ENCODE measurements at places on chromosomes 12 and 14. TPM values are rescaled to one million over a fixed set of nuclear protein-coding genes. Genes with fewer than 3 reads are reported as not detected.

The SLC5A8 gene
- 0.33 TPM for total RNA-seq

The HAL gene
- 0.38 TPM for total RNA-seq

The LRRIQ1 gene
- total RNA-seq = 0.33 TPM

The ADCK1 gene
- total RNA-seq = 2.8 TPM

The VPS37B gene
- total RNA-seq = 8.9 TPM

The ERP29 gene
- total RNA-seq = 85.0 TPM

The SOAT2 gene
- total RNA-seq = 0.61 TPM

The PAX9 gene
- 21.5 TPM for total RNA-seq

The SIX1 gene
- 13.4 TPM for total RNA-seq

The KLRC4 gene
- 1.3 TPM for total RNA-seq

The KCNC2 gene
- total RNA-seq = 0.05 TPM

The ACRBP gene
- 2.0 TPM for total RNA-seq

The PPP1R36 gene
- 0.61 TPM for total RNA-seq

The RTL1 gene
- total RNA-seq = under 0.01 TPM

The DAZAP2 gene
- 169 TPM for total RNA-seq

The AQP6 gene
- not detected for total RNA-seq

The SMAGP gene
- total RNA-seq = 1.5 TPM

The ADSS1 gene
- 2.5 TPM for total RNA-seq

The ANKS1B gene
- 4.9 TPM for total RNA-seq

The RHNO1 gene
- 34.6 TPM for total RNA-seq

The GALNT9 gene
- total RNA-seq = 1.5 TPM

The MDGA2 gene
- total RNA-seq = 0.09 TPM

The WDR20 gene
- total RNA-seq = 16.8 TPM

The RFLNA gene
- total RNA-seq = 0.33 TPM

The ADCY4 gene
- 1.9 TPM for total RNA-seq

The RAN gene
- 1,047 TPM for total RNA-seq

The APOLD1 gene
- 5.2 TPM for total RNA-seq

The OR6C75 gene
- not detected for total RNA-seq

The ADAM21 gene
- total RNA-seq = 0.05 TPM

The INHBC gene
- total RNA-seq = not detected

The RAD9B gene
- 1.0 TPM for total RNA-seq

The WNT5B gene
- 4.8 TPM for total RNA-seq

The CEBPE gene
- 2.5 TPM for total RNA-seq

The ST8SIA1 gene
- total RNA-seq = 1.6 TPM

The GPX2 gene
- 1.5 TPM for total RNA-seq

The NID2 gene
- total RNA-seq = 7.5 TPM

The GLIPR1L1 gene
- total RNA-seq = not detected

The GSC gene
- 0.52 TPM for total RNA-seq

The COQ10A gene
- total RNA-seq = 9.4 TPM

The FOXN4 gene
- not detected for total RNA-seq

The C12orf50 gene
- 0.09 TPM for total RNA-seq

The LRRC10 gene
- 0.05 TPM for total RNA-seq
